ENCODE measurements at places on chromosomes 1 and 21.
A peak's percentile ranks its signal among the peaks of the same experiment; 100 is the strongest.

- DNase-seq: no peak
Observed at GRCh38 chr1:21707891-21708290, 38.7 kb upstream of the RAP1GAP start.

GRCh38 chr1:111399792-111400610, 27.5 kb downstream of the OVGP1 start:
- no peak for DNase-seq

- DNase-seq: no peak
Observed at GRCh38 chr1:23422941-23423340, 1.6 kb downstream of the TCEA3 start.

- DNase-seq: no peak
Observed at GRCh38 chr1:175400766-175401165, 208.2 kb upstream of the KIAA0040 start.

DNA sequence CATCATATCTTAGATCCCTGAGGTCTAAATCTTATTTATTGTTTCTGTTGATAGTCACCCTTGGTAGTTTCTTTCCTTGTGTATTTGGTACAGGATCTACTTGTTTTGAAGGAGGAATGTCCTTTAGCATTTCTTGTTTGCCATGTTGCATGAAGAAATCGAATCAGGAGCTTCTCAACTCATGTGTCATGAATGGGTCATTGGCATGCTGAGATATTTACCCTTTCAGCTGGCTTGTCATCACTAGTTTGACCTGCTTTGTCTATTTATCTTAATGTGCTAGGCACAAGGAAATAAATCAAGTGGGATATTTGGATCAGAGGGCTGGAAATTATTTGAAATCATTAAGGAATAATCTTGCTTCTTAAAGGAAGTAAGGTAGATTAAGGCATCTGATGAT, 23.8 kb downstream of the THEM4 start:
- no peak for DNase-seq

DNA sequence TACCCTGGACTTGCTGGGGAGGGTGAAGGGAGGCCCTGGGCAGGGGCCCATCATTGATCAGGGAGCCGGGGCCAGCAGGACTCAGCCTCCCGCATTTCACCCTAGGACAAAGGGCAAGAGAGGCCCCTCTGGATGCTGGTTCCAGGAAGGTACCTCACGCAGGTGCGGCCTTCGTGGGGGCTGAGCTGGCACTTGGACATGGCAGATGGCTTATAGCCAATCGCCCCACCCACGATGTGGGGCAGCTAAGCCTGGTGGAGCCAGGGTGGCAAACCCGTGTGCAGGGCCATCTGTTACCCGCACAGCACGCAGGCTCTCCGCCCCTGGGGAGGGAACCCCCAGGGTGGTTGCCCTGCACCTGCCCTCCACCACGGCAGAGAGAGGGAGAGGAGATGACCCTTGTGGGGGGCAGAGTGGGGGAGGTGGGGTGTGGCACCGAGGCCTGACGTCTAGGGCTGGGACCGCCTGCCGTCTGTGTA, 2.5 kb downstream of the TFF3 start:
- no peak for DNase-seq

DNA sequence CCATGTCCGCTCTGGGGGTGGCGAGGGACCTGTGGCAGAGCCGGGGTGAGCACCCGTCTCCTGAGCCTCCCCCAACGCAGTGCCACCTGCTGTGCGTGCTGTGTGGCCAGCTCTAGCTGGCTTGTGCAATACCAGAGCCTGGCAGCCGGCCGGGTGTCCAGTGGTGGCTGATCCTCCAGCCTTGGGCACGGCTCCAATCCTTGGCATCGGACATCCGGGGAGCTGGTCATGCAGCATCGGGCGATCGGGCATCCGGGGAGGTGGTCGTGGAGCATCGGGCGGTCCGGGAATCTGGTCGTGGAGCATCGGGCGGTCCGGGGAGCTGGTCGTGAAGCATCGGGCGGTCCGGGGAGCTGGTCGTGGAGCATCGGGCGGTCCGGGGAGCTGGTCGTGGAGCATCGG, 8.1 kb downstream of the SLX9 start:
- no peak for DNase-seq

- peak; percentile 9 for DNase-seq
Observed at GRCh38 chr1:177170756-177171535, at the start of gene BRINP2. Gene BRINP2, plus strand, starts transcription at chr1:177170958. Its CDS starts 58,919 bp downstream, at chr1:177229877.

GRCh38 chr1:8065369-8065768, 39.3 kb upstream of the ERRFI1 start:
- DNase-seq: no peak

DNA sequence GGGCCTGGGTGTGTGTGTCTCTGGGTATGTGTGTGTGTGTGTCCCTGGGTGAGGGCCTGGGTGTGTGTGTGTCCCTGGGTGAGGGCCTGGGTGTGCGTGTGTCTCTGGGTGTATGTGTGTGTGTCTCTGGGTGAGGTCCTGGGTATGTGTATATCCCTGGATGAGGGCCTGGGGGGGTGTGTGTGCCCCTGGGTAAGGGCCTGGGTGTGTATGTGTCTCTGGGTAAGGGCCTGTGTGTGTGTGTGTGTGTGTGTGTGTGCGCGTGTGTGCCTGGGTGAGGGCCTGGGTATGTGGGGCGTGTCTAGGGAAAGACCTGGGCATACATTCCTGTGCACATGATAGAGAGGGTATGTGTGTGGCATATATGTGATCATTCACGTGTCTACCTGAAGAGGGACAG, 155.1 kb upstream of the ZC3H12A start:
- no peak for DNase-seq

DNA sequence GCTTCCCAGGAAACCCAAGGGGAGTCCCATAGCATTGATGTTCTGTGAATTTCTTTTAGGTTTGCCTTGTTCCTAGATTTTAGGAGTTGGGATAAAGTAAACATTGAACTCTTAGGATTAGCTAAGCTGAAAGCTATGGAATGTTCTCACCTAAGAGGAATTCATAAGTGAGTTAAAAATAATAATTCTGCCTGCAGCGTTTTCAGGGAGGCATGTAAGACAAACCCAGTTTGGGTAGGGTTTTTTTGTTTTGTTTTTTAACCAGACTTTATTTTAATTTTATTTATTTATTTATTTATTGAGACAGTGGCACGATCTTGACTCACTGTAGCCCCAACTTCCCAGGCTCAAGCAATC, 28.9 kb upstream of the CD101 start:
- no peak for DNase-seq

DNA sequence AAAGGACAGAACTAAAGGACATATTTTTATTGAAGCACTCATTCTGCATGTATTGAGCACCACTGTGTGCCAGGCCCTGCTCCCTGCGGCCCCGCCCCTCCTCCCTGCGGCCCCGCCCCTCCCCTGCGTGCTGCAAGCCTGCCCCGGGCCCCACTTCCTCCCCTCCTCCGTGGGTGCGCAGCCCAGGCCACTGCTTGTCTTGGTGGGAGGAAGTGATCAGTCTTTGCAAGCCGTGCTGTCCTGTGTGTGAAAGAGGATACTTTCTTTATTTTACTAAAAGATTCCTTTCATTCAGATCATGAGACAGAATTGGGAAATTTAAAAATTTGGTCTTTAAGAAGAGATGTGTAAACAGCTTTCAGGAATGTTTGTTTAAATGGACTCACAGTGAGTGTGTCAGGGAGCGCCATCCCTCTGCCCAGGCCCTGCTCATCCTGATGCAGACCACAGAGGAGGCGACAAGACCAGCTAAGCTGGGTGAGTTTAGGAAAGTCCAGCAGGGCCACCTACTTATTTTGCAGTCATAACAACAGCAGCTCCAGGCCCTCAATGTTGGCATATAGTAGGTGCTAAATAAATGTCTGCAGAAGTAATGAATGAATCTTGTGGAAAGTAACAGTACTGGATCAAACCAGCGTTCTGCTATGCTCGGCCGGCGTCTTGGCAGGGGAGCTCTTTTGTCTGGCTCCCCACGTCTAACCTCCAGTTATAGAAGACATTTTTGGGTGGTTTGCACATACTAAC, 88.3 kb upstream of the SELENON start:
- peak; percentile 5 for DNase-seq

DNA sequence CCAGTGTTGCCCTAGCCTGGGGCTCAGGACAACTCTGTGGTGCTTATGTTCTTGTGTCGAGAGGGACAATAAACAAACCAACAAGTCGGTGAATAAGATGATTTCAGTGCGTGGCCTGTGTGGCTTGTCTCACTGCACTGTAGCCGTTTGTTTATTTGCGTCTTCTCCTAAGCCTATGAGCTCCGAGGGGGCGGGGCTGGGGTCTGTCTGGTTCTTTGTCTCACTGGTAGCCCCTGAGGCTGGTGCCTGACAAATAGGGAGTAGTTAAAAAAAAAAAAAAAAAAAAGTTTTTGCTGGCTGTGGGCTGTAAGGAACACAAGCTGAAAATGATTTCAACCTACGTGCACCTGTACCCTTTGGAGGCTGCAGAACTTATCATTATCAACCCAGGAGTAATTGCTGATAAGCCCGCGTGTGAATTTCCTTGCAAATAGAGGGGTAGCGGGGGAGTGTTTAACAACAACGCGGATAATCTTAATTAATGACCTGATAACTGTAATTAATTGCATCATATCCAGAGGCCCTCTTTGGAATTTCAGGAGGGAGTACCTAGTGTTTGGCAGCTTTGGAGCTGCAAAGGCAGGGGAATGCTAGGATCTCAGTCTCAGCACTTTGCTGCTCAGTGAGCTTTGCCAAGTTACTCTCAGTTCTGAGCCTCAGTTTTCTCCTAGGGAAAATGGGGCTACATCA, 925 bp upstream of the ARHGEF10L start:
- DNase-seq: no peak

DNA sequence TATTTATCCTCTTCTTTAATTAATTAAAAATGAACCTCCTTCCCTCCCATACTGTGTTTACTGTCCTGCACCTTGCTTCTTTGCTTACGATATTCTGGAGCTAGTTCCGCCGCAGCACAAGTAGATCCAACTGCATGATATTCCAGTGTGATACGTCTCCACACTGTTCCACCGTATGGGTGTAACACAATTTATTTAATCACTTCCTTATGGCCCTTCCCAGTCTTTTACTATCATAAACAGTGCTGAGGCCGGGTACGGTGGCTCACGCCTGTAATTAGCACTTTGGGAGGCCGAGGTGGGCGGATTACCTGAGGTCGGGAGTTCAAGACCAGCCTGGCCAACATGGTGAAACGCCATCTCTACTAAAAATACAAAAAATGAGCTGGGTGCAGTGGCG, 25.7 kb downstream of the CNST start:
- no peak for DNase-seq

GRCh38 chr1:202805886-202806844, 2.1 kb downstream of the KDM5B start:
- no peak for DNase-seq

DNA sequence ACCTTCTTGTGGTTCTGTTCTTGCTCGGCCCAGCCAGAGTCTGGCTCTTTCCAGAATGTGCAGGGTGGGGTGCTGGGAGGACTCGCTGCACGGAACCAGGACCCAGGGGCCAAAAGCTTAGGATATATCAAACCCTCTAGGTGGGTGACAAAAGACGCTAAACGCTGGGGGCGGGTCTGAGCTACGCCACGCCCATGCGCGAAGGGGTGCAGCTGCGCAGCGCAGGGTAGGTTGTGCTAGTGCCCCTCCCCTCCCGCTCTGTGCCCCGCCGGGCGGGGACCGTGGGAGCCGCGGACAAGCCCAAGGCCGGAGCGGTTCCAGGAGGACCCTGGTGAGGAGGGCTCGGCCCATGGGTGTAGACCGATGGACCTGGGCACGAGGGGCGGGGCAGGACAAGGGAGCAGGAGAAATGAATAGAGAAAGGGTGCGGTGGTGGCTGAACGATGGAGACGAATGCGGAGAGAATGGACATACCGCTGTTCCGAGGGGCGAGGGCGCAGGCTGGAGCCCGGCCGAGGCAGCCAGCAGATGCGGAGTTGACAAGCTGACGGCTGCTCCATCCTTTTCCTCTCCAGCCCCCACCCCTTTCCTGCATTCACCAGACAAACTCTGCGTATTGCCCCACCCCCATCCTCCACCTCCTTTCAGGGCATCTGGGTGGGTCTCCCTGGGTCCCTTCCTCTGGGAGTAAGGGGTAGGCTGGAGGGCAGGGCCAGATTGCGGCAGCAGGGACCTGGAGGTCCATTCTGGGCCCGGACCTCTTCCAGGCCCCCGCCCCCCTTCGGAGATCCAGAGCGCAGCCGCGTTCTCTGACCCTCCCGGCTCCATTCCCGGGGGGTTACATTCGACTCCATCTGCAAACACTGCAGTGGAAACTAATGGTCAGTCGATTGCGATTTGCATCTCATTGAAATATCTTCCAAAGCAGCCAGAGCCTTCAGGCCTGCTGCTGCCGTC, at the start of gene RUSC1:
RUSC1 (plus strand) TSS at position 234 of the 957 bp plus-strand sequence. CDS start 880 bp downstream, outside the sequence.
- DNase-seq: peak; percentile 52

DNA sequence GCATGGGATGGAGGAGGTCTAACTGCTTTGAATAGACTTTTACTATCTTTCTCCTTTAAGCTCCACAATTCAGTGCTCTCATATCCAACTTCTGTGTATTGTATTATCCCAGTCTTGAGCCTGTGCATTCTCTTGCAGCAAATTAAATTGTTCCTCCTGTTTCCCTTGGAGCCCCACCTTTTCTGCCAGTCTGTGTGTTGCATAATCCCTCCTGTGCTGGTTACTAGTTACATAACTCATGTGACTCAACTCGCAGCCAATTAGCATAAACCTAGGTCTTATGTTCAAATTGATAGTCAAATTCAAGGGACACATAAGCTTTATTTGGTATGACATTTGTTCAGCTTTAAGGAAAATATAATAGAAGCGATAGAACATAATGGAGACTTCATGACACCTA, 1863.5 kb downstream of the MRPL39 start:
- DNase-seq: no peak

GRCh38 chr1:116308276-116308675, 64.8 kb upstream of the ATP1A1 start:
- DNase-seq: no peak

DNA sequence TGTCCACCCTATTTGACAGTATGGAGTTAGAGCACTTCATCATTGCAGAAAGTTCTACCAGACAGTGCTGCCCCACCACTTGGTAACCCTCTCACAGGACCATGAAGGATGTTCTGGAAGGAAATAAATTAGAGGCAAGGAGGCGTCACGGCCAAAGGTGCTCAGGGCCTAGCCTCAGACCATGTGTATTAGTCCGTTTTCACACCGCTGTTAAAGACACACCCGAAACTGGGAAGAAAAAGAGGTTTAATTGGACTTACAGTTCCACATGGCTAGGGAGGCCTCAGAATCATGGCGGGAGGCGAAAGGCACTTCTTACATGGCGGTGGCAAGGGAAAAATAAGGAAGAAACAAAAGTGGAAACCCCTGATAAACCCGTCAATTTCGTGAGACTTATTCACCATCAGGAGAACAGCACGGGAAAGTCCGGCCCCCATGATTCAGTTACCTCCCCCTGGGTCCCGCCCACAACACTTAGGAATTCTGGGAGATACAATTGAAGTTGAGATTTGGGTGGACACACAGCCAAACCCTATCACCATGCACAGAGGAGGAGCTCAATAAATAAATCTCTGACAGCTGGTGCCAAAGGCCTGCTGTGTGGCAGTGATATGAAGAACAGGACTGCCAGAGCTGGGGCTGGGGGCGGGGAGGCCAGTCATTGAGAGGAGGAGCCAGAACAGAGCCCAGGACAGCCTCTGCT, 75.8 kb downstream of the FHAD1 start:
- no peak for DNase-seq

DNA sequence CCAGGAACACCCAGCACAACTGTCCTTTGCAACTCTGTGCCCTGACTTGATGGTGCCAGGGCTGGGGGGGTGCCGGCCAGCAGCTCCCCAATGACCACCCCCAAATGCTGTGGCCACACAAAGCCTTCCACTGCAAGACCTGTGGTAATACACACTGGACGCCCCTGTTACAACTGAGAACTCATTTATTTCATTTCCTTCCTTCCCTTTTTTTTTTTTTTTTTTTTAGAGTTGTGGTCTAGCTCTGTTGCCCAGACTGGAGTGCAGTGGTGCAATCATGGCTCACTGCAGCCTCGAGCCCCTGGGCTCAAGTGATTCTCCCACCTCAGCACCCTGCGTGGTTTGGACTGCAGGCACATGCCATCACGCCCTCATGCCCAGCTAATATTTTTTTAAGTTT, 25.2 kb downstream of the TP73 start:
- DNase-seq: no peak
